ENCODE measurements at places on chromosomes 3 and 15. TPM values are rescaled to one million over a fixed set of nuclear protein-coding genes. Genes with fewer than 3 reads are reported as not detected.
A peak's percentile ranks its signal among the peaks of the same experiment; 100 is the strongest.

The MME gene
- 67.1 TPM for total RNA-seq

The HCLS1 gene
- 1.1 TPM for total RNA-seq

- no peaks in the 10 kb centered on the region for H3K4me1 ChIP-seq
- H3K27me3 ChIP-seq = no peaks in the 10 kb centered on the region
- H3K27ac ChIP-seq = no peak overlapping the region
- no peaks in the 10 kb centered on the region for H3K36me3 ChIP-seq
- peak; percentile 18 for DNase-seq
These were observed 124.4 kb upstream of the FOXB1 start for GRCh38 chr15:59879506-59880265.

The FBXL2 gene
- 10.7 TPM for total RNA-seq

- no peaks in the 10 kb centered on the region for H3K36me3 ChIP-seq
- H3K4me1 ChIP-seq = peaks cover 37% of the 10 kb centered on the region
- H3K27ac ChIP-seq = no peak overlapping the region
- peaks cover 8% of the 10 kb centered on the region for H3K27me3 ChIP-seq
- DNase-seq = no peak
These were observed 14.1 kb downstream of the ST3GAL6 start for GRCh38 chr3:98777286-98777685.

The NANOGP8 gene
- not detected for total RNA-seq

The OXTR gene
- total RNA-seq = 629 TPM

GRCh38 chr3:150779402-150779858 is 16.5 kb upstream of the SIAH2 start:
- H3K36me3 ChIP-seq = no peaks in the 10 kb centered on the region
- no peak for DNase-seq
- peaks cover 9% of the 10 kb centered on the region for H3K4me1 ChIP-seq
- H3K27me3 ChIP-seq = peaks cover 3% of the 10 kb centered on the region
- H3K4me3 ChIP-seq = no peak overlapping the region
- no peak overlapping the region for H3K27ac ChIP-seq

GRCh38 chr3:174775603-174776002 is 83.5 kb upstream of the NAALADL2 start:
- H3K27me3 ChIP-seq = no peaks in the 10 kb centered on the region
- H3K36me3 ChIP-seq = peaks cover 18% of the 10 kb centered on the region
- DNase-seq = no peak

DNA sequence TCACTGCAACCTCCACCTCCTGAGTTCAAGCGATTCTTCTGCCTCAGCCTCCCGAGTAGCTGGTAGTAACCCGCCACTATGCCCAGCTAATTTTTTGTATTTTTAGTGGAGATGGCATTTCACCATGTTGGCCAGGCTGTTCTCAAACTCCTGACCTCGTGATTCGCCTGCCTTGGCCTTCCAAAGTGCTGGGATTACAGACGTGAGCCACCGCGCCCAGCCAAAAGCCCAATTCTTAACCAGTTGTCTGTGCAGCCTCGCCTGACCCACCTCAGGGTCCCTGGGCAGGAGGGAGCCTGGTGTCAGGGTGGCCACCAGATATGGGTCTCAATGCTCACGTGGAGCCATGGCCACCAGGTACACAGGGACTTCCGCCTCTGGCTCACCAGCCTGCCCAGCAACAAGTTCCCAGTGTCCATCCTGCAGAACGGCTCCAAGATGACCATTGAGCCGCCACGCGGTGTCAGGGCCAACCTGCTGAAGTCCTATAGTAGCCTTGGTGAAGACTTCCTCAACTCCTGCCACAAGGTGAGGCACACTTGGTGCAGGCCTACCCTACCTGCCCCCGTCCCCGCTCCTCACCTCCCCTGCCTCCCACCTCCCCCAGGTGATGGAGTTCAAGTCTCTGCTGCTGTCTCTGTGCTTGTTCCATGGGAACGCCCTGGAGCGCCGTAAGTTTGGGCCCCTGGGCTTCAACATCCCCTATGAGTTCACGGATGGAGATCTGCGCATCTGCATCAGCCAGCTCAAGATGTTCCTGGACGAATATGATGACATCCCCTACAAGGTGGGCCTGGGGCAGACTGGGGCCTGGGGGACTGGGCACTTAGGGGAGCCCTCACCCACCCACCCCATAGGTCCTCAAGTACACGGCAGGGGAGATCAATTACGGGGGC is 48.6 kb downstream of the SEMA3G start:
- H3K4me1 ChIP-seq = no peaks in the 10 kb centered on the region
- no peak overlapping the region for H3K27ac ChIP-seq
- H3K4me3 ChIP-seq = no peak overlapping the region
- DNase-seq = no peak
- peaks cover 10% of the 10 kb centered on the region for H3K36me3 ChIP-seq
- H3K27me3 ChIP-seq = peaks cover 11% of the 10 kb centered on the region

- no peaks in the 10 kb centered on the region for H3K27me3 ChIP-seq
- no peak overlapping the region for H3K27ac ChIP-seq
- H3K4me1 ChIP-seq = peaks cover 7% of the 10 kb centered on the region
- no peak for DNase-seq
These were observed 114.4 kb downstream of the PLCL2 start for GRCh38 chr3:16999161-16999560.

DNA sequence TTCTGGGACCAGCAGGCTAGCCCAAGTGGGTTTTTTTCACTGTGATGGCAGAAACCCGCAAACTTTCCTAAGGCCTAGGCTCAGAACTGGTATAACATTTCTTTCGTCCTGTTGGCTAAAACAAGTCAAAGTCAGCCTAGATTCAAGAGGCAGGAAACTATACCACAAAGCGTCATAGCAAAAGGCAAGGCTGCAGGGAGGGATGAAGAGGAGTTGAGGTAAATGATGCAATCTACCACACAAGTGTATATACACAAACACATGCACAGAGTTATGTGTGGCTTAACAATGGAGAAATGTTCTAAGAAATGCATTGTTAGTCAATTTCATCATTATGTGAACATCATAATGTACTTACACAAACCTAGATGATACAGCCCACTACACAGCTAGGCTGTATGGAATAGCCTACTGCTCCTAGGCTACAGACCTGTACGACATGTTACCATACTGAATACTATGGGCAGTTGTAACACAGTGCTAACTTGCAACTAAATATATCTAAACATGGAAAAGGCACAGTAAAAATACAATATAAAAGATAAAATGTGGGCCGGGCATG is 225.6 kb downstream of the TBL1XR1 start:
- H3K36me3 ChIP-seq = no peaks in the 10 kb centered on the region
- H3K27ac ChIP-seq = no peak overlapping the region
- H3K4me1 ChIP-seq = peaks cover 17% of the 10 kb centered on the region
- DNase-seq = no peak
- no peak overlapping the region for H3K4me3 ChIP-seq

DNA sequence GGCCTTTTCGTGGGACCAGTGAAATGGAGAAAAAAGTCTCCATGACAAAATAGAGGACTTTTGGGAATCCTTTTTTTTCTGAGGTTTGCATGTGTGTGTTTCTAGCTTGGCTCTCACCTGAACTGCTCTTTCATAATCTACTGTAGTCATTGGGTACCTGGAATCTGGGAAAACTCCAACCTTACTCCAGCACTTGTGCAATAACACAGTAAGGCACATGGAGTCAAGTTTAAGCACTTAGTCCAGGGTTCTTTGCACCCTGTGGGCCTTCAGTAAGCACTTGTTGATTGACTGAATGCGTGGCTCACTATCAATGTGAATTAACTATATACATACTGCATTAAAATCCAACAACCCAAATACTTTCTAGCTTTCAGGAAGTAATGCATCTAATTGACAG is 299.5 kb downstream of the ZBTB20 start:
- DNase-seq = no peak
- peaks cover 4% of the 10 kb centered on the region for H3K27me3 ChIP-seq
- peak overlapping the region; percentile 7 for H3K27ac ChIP-seq
- H3K4me1 ChIP-seq = peaks cover 19% of the 10 kb centered on the region

DNA sequence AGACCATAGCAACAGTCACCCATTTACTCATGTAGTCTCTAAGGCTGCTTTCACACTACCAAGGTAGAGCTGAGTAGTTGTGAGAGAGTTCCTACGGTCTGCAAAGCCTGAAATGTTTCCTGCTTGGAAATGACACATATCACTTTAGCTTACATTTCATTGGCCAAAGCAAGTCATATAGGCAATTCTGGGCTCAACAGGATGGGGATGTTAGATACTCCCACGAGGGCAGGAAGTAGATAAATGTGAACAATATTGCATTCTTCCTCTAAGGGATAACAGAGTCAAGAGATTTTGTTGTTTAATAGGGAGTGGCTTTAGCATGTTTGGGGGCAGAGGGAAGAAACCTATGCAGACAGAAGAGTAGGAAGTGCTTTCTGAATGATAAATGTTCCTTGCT is 355.6 kb upstream of the THRB start:
- no peaks in the 10 kb centered on the region for H3K27me3 ChIP-seq
- no peak overlapping the region for H3K27ac ChIP-seq
- H3K4me3 ChIP-seq = no peak overlapping the region

The ETFA gene
- total RNA-seq = 154 TPM

DNA sequence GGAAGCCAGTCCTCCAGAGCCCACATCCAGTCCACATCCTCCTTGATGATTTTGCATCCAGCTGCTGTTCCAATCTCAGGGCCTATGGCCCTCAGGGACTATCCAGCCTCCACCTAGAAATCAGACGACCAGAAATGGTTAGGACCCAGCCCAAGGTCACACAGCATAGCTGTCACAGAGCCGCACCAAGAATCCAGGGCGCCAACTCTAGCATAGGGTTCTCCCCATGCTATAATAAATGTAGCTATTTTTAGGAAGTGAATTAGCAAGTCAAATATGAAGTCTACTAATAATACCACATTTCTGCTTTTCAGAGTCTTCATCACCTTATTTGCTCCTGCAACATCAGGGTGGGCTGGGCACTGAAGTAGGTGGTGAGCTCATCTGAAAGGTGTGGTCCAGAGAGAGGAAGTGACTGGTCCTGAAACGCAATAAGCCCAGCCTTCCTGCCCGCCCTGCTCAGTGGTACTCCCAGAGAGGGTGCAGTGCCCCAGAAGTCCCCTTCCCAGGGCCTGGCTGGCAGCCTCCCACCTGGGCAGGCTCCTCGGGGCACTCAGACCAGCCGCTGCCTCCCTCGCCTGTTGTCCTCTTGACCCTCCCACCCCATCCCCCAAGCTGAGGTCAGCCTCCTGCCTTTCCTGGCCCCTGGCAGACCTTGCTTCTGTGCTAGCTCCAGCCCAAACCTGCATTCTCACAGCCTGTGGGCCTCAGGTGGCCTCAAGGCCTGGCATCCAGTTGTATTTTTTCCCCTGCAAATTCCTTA is 17.6 kb upstream of the CYP11A1 start:
- peaks cover 3% of the 10 kb centered on the region for H3K27me3 ChIP-seq
- H3K27ac ChIP-seq = peak overlapping the region; percentile 84
- no peaks in the 10 kb centered on the region for H3K36me3 ChIP-seq

DNA sequence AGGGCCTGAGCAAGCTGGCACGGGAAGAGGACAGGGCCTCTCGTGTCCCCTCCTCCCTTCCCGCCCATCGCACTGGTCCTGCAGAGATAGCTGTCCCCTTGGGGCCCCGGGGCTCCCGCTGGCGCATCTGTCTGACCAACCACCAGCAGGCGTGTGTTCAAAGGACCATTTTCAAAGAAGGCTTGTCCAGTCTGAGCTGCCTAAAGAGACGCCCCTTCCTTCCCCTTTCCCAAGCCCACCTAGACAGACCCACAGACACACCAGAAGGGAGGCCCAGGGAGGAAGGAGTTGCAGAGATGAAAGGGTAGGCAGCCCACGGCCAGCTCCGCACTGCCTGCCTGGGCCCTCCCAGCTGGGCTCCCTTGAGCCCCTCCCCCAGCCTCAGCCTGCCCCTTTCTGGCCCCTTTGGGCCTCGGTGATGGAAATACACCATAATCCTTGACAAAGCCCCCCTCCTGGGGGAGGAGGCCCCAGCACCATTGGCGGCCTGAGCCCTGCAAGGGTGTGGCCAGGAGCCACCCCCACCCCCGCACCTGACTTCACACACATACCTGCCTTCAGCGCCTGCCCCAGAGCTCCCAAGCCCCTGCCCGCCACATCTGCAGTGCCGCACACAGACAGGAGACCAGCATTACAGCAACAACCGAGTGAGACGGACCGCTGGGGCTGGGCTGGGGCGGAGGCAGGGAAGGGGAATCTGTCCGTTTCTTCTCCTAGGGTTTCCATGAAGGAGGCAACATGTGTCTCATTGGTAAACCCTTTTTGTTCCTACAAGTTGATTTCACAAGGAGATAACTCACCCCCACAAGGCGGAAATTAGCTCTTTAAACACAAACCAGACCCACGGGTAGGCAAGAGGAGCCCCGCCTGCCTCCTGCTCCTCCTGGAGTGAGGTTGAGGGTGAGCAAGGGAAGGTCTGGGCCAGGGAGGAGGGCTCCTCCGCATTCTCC is at the start of gene STRA6:
STRA6 (minus strand) TSS at position 336 of the 950 bp plus-strand sequence. CDS start 520 bp downstream, outside the sequence.
- peaks cover 58% of the 10 kb centered on the region for H3K4me1 ChIP-seq
- no peaks in the 10 kb centered on the region for H3K27me3 ChIP-seq
- no peaks in the 10 kb centered on the region for H3K36me3 ChIP-seq
- peak within 1 kb of the TSS; percentile 66 for H3K4me3 ChIP-seq

DNA sequence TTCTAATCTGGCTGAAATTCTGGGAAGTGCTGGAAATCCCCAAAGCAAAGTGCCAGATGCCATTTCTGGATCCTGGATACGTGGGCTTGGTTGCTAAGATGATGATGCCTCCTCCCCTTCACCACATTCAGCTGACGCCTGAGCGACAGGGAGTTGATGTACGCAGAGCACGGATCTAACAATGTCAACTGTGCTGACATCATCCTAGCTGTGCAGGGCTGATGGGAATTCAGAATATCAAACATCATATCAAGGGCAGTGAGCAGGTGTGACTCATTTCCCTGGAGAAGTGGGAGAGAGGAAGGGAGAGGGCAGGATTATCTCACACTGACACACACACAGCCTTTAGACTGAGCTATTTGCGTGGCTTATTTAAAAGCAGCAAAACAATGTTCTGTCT is 92.6 kb upstream of the ZBTB20 start:
- H3K4me1 ChIP-seq = peaks cover 55% of the 10 kb centered on the region
- H3K4me3 ChIP-seq = peak overlapping the region; percentile 84
- DNase-seq = peak; percentile 93
- H3K27me3 ChIP-seq = no peaks in the 10 kb centered on the region

The GHRL gene
- total RNA-seq = not detected

GRCh38 chr3:170709046-170709445 is 123.2 kb upstream of the SLC7A14 start:
- H3K27me3 ChIP-seq = no peaks in the 10 kb centered on the region
- DNase-seq = peak; percentile 67
- H3K4me1 ChIP-seq = peaks cover 87% of the 10 kb centered on the region
- no peak overlapping the region for H3K4me3 ChIP-seq
- H3K27ac ChIP-seq = peak overlapping the region; percentile 71

- peak overlapping the region; percentile 22 for H3K4me3 ChIP-seq
- H3K27ac ChIP-seq = peak overlapping the region; percentile 76
- H3K4me1 ChIP-seq = peaks cover 67% of the 10 kb centered on the region
- peaks cover 45% of the 10 kb centered on the region for H3K27me3 ChIP-seq
- peaks cover 37% of the 10 kb centered on the region for H3K36me3 ChIP-seq
These were observed 31.1 kb downstream of the TPM1 start for GRCh38 chr15:63073497-63074172.

The ST3GAL6 gene
- not detected for total RNA-seq

The ARMC8 gene
- total RNA-seq = 29.5 TPM

DNA sequence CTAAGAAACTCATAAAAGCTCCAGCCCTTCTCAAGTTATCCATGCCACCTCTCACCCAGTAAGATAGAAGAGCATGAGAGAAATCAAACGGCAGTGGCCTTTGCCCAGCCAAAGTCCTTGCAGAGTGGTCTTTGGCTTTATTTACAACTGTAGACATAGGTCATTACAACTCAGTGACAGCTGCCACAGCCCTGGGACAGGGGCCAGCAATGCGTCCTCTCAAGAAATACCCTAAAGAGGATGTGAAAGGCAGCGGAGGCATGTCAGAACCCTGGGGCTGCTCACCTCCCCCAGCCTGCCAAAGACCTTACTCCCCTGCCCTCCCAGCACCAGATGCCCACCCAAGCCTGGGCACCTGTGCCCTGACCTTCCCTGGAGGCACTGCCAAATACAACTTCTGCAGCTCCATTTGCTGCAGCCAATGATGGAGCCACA is 6.3 kb downstream of the ACAA1 start:
- no peak overlapping the region for H3K27ac ChIP-seq
- no peaks in the 10 kb centered on the region for H3K27me3 ChIP-seq
- H3K4me3 ChIP-seq = no peak overlapping the region

All from HFFc6 (cell line).